ENCODE measurements at places on chromosomes 11 and 22. TPM values are rescaled to one million over a fixed set of nuclear protein-coding genes. Genes with fewer than 3 reads are reported as not detected.

DNA sequence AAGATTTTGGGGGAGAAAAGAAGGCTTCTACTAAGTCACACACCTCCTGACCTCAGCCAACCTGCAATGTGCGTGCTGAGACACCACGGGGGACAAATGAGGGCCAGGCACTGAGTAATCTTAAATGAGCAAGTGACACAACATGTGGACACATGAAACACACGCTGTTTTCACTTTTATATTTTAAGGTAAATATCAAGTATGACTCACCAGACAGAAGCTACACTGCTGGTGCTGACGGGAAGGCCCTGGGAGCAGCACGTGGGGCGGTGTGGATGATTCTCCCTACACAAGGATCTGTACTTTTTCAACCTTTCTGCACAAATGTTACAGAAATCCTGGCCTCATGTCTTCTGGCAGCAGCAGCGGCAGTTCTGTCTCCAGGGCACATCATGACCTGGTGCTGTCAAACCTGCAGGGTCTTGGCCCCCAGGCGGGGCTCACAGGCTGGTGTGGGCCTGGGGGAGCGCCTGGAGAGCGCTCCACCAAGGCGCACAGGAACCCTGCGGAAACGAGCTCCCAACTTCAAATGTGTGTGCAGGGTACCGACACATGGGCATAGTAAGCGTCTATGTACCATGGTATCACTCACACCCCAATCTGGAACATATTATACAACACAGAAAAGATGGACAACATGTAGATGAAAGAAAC, 61.7 kb downstream of the DGCR2 start:
- no peak overlapping the region for H3K27ac ChIP-seq
- no peaks in the 10 kb centered on the region for H3K36me3 ChIP-seq
- H3K4me1 ChIP-seq: no peaks in the 10 kb centered on the region

DNA sequence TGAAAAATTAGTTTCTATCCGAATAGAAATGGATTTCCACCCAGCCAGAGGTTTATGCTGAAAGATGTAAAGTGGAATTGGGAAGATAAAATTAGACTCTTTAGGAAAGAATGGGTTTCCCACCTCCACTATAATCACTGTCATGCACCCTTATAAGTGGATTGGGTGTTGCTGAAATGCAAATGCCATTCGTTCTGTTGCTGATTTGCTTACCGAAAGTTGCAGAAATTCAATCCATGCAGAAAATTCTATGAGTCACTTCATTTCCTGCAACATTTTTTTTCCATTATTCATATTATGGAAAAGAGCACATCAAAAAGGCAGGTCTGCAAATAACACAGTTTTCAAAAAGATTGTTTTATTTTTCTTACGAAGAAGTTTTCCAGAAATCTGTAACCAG, 65.6 kb downstream of the LDLRAD3 start:
- no peaks in the 10 kb centered on the region for H3K36me3 ChIP-seq
- no peaks in the 10 kb centered on the region for H3K27me3 ChIP-seq
- H3K27ac ChIP-seq: no peak overlapping the region
- no peak overlapping the region for H3K4me3 ChIP-seq
- no peak for DNase-seq

- H3K27ac ChIP-seq: no peak overlapping the region
- no peaks in the 10 kb centered on the region for H3K27me3 ChIP-seq
- no peaks in the 10 kb centered on the region for H3K4me1 ChIP-seq
- no peak for DNase-seq
These were observed 13.7 kb upstream of the NNMT start for GRCh38 chr11:114282488-114282887.

- H3K4me1 ChIP-seq: peaks cover 56% of the 10 kb centered on the region
- H3K4me3 ChIP-seq: no peak overlapping the region
- H3K36me3 ChIP-seq: no peaks in the 10 kb centered on the region
- peak overlapping the region; percentile 27 for H3K27ac ChIP-seq
These were observed 81.3 kb downstream of the PHF21A start for GRCh38 chr11:46039990-46040389.

GRCh38 chr22:34017205-34017604, 96.9 kb upstream of the LARGE1 start:
- no peak for DNase-seq
- no peaks in the 10 kb centered on the region for H3K4me1 ChIP-seq
- H3K4me3 ChIP-seq: no peak overlapping the region
- no peaks in the 10 kb centered on the region for H3K36me3 ChIP-seq

SCGB1A1 gene
- not detected for total RNA-seq

MS4A12 gene
- total RNA-seq: 6.3 TPM

HDHD5 gene
- 61.2 TPM for total RNA-seq

Data from Karpas-422 (cell line).